Panc1 (cell line): ENCODE measurements at places on chromosomes 6 and 20. TPM values are rescaled to one million over a fixed set of nuclear protein-coding genes. Genes with fewer than 3 reads are reported as not detected.

GRCh38 chr6:34484391-34484790, 18.5 kb downstream of the PACSIN1 start:
- H3K4me3 ChIP-seq, result no peak overlapping the region
- H3K27ac ChIP-seq, result no peak overlapping the region
- H3K4me1 ChIP-seq, result no peaks in the 10 kb centered on the region
- H3K27me3 ChIP-seq, result no peaks in the 10 kb centered on the region
- H3K36me3 ChIP-seq, result no peaks in the 10 kb centered on the region

DNA sequence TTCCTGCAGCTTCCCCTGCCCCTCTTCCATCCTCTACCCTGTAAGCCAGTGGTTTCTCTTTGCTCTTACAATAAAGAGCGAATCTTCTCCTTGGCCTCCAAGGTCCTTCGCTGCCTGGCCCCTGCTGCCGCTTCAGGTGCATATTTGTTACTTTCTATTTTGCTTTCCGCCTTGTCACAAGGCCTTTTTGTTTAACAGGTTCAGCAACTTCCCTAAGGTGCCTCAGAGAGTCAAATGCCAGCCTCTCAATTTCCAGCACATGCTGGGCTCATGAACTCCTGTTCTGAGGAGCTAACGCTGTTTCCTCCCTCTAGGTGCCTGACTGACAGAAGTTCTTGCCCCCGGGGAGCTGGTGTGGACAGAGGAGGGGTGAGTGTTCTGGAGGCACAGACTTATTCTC, 42.4 kb upstream of the EPB41L1 start:
- no peak overlapping the region for H3K27ac ChIP-seq
- no peaks in the 10 kb centered on the region for H3K27me3 ChIP-seq
- no peak overlapping the region for H3K4me3 ChIP-seq
- no peaks in the 10 kb centered on the region for H3K4me1 ChIP-seq
- no peak for DNase-seq

ERVFRD-1 gene
- not detected for total RNA-seq

DNA sequence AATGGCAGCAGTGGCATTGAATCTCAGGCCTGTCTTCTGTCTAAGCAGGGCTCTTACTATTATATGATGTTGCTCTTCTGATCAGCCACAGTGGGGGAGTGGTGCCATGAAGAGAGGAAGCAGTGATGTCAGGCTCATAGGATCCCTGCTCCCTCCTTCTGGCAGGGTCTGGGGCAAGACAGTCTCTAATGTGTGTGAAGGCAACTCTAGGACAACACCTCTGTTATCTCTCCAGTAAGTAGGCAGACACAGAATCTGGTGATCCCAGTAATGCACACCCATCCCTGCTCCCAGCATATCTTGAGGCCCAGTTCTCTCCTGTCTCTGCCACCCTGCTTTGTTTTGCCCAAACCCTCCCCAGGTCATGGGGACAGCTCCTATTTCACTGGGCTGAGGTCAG, 8.8 kb downstream of the C20orf202 start:
- peaks cover 19% of the 10 kb centered on the region for H3K27me3 ChIP-seq
- no peak for DNase-seq
- no peaks in the 10 kb centered on the region for H3K36me3 ChIP-seq
- H3K4me1 ChIP-seq, result 0 out of 2 replicates have a peak, but pooled peaks cover 2% of the 10 kb centered on the region

DNA sequence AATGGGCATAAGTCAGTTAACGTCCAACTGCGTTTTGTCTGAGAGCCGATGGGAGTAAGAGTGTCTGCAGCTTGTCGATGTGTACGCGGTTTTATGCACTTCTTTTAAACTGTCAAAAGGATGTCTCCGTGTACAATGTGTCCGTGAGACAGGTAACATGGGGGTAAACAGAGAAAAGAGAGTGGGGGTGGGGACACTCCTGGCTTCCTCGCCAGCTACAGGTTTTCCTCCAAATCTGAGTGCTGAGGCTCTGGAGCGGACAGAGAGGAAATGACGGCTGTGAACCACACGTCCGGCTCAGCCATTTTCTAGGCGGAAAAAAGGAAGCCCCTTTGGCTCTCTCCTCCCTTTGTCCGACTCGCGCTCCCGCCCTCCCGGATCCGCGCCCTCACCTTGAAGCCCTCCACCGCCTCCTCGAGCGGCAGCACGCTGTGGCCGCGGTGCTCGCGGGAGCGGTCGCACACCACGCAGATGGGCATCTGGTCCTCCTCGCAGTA, 916 bp downstream of the TRIM27 start:
- peak overlapping the region; percentile 83 for H3K27ac ChIP-seq
- H3K27me3 ChIP-seq, result no peaks in the 10 kb centered on the region
- no peak for DNase-seq
- peaks cover 30% of the 10 kb centered on the region for H3K36me3 ChIP-seq
- H3K4me3 ChIP-seq, result peak overlapping the region; percentile 87

DNA sequence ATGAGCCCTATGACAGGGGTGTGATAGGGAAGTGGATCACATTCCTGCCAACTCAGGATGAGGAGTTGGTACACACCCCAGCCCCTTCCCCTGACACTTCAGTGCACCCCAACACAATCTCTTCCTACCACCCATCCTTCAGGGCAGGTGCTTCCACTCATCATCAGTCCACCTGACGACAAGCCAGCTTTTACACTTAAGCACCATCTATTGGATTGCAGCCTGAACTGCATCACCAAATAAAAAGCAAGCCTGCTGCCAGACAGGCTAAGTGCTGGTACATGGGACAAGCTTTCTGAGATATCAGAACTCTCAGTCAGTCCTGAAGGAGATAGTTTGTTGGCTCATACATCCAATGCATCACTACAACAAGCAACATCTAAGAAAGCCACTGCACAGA, 69.0 kb upstream of the TMEM200A start:
- no peaks in the 10 kb centered on the region for H3K4me1 ChIP-seq
- no peak overlapping the region for H3K4me3 ChIP-seq
- no peak overlapping the region for H3K27ac ChIP-seq
- no peaks in the 10 kb centered on the region for H3K36me3 ChIP-seq
- DNase-seq, result no peak

GRCh38 chr6:17043148-17043522, 58.7 kb upstream of the STMND1 start:
- no peaks in the 10 kb centered on the region for H3K36me3 ChIP-seq
- H3K4me3 ChIP-seq, result no peak overlapping the region
- no peak overlapping the region for H3K27ac ChIP-seq

BPIFB2 gene
- not detected for total RNA-seq

GRCh38 chr20:49597825-49598395, 30.0 kb upstream of the PTGIS start:
- no peak overlapping the region for H3K27ac ChIP-seq
- peaks cover 12% of the 10 kb centered on the region for H3K4me1 ChIP-seq
- H3K36me3 ChIP-seq, result no peaks in the 10 kb centered on the region

GRCh38 chr20:53171065-53171464, 198.9 kb downstream of the TSHZ2 start:
- no peak overlapping the region for H3K4me3 ChIP-seq
- DNase-seq, result no peak
- no peaks in the 10 kb centered on the region; the same call in 1 of the 2 replicates for H3K36me3 ChIP-seq

- no peak for DNase-seq
- no peak overlapping the region for H3K27ac ChIP-seq
- H3K27me3 ChIP-seq, result no peaks in the 10 kb centered on the region
- no peaks in the 10 kb centered on the region for H3K4me1 ChIP-seq
Observed at GRCh38 chr6:47009583-47009982, 32.5 kb downstream of the ADGRF1 start.

- H3K4me1 ChIP-seq, result no peaks in the 10 kb centered on the region
- H3K27me3 ChIP-seq, result no peaks in the 10 kb centered on the region
- no peaks in the 10 kb centered on the region for H3K36me3 ChIP-seq
Observed at GRCh38 chr6:90249458-90249857, 47.2 kb downstream of the BACH2 start.

DNA sequence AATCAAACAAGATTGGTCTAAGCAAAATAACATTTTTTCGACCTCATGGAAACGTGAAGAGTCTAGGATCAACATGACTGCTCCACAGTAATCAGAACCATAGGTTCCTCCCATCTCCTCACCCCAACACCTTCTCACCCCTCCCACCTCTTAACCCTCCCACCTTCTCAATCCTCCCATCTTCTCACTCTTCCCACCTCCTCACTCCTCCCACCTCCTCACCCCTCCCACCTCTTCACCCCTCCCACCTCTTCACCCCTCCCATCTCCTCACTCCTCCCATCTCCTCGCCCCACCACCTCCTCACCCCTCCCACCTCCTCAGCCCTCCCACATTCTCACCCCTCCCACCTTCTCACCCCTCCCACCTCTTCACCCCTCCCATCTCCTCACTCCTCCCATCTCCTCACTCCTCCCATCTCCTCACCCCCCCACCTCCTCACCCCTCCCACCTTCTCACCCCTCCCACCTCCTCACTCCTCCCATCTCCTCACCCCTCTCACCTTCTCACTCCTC, 567.4 kb downstream of the C6orf118 start:
- no peak overlapping the region for H3K4me3 ChIP-seq
- no peaks in the 10 kb centered on the region for H3K36me3 ChIP-seq
- H3K4me1 ChIP-seq, result no peaks in the 10 kb centered on the region
- no peak overlapping the region for H3K27ac ChIP-seq

SALL4 gene
- 1.6 TPM for total RNA-seq

GRCh38 chr20:63348828-63349515, 12.2 kb downstream of the CHRNA4 start:
- no peaks in the 10 kb centered on the region for H3K4me1 ChIP-seq
- no peaks in the 10 kb centered on the region for H3K27me3 ChIP-seq
- no peak for DNase-seq
- no peaks in the 10 kb centered on the region for H3K36me3 ChIP-seq
- no peak overlapping the region for H3K4me3 ChIP-seq
- no peak overlapping the region for H3K27ac ChIP-seq

GRCh38 chr20:560680-561079, 17.1 kb upstream of the CSNK2A1 start:
- no peak for DNase-seq
- H3K4me1 ChIP-seq, result no peaks in the 10 kb centered on the region
- no peak overlapping the region for H3K4me3 ChIP-seq
- no peaks in the 10 kb centered on the region for H3K36me3 ChIP-seq

GRCh38 chr6:35318196-35319171, 20.9 kb downstream of the DEF6 start:
- H3K4me3 ChIP-seq, result peak overlapping the region; percentile 77
- peak overlapping the region; percentile 54; the same call in 1 of the 2 replicates for H3K27ac ChIP-seq
- no peak for DNase-seq
- no peaks in the 10 kb centered on the region; the same call in 1 of the 2 replicates for H3K4me1 ChIP-seq
- no peaks in the 10 kb centered on the region for H3K36me3 ChIP-seq
- peaks cover 11% of the 10 kb centered on the region; the same call in 1 of the 2 replicates for H3K27me3 ChIP-seq

- H3K4me3 ChIP-seq, result peak overlapping the region; percentile 92
- peaks cover 56% of the 10 kb centered on the region for H3K4me1 ChIP-seq
- no peak for DNase-seq
- peaks cover 8% of the 10 kb centered on the region; the same call in 1 of the 2 replicates for H3K36me3 ChIP-seq
Observed at GRCh38 chr20:1389703-1390580, 2.9 kb downstream of the FKBP1A start.

DNA sequence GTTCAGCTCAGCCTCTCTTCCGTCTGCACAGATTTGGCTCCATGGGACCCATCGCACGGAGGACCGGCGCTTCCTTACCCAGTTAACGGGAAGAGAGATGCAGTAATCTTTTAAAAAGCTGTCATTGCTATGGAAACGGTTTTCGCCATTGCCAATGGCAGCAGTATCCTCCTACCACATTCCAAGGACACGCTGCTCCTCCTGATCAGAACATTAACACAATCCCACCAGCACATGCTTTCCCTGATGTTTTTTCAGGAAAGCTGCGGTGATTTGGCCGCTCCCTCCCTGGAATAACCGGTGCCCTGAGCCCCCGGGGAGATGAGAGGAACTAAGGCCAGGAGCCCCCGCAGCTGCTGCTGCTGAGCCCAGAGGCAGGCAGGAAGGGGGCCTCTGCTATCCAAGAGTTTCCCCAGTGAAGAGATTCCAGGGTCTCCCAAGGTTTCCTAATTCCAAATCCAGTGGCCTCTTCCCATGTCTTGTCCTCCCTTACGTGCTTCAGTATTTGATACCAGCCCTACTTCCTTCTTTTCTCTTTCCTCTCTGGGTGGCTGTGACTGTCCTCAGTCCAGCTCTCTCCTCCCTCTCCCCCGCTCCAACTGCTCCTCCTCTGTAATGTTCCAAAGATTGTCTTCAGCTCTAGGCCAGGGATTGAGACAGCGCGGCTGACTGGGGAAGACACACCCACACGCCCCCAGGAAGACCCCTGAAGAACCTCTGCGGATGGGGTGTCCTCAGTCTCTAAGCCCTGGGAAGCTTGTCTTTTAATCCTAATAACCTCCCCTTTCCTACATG, 2.6 kb downstream of the BNIP5 start:
- H3K4me3 ChIP-seq, result no peak overlapping the region
- H3K27me3 ChIP-seq, result peaks cover 16% of the 10 kb centered on the region
- H3K27ac ChIP-seq, result no peak overlapping the region
- H3K36me3 ChIP-seq, result no peaks in the 10 kb centered on the region
- DNase-seq, result no peak

- H3K27me3 ChIP-seq, result no peaks in the 10 kb centered on the region
- H3K27ac ChIP-seq, result peak overlapping the region; percentile 95
- no peak for DNase-seq
- H3K4me1 ChIP-seq, result peaks cover 7% of the 10 kb centered on the region
Observed at GRCh38 chr6:122472022-122472340, 374 bp upstream of the SERINC1 start.

NNAT gene
- not detected for total RNA-seq

DNA sequence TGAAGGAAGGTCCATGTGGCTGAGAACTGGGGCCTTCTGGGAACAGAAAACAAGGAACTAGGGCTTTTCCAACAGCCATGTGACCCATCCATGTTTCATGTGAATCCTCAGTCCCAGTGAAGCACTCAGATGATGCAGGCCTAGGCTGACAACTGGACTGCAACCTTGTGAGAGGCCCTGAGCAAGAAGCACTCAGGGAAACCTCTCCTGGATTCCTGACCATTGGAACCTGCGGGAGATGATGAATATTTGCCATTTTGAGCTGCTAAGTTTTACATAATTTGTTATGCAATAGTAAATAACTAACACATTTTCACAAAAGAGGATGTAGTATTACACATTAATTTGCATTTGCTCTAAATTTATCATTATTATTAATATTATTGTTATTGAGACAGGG, 38.4 kb upstream of the HLA-G start:
- no peaks in the 10 kb centered on the region for H3K36me3 ChIP-seq
- no peak for DNase-seq
- H3K27me3 ChIP-seq, result peaks cover 11% of the 10 kb centered on the region

GRCh38 chr6:37556881-37557644, 57.4 kb upstream of the CCDC167 start:
- H3K27me3 ChIP-seq, result no peaks in the 10 kb centered on the region
- no peak overlapping the region for H3K4me3 ChIP-seq
- H3K27ac ChIP-seq, result peak overlapping the region; percentile 90
- peaks cover 62% of the 10 kb centered on the region for H3K4me1 ChIP-seq
- H3K36me3 ChIP-seq, result no peaks in the 10 kb centered on the region

DNA sequence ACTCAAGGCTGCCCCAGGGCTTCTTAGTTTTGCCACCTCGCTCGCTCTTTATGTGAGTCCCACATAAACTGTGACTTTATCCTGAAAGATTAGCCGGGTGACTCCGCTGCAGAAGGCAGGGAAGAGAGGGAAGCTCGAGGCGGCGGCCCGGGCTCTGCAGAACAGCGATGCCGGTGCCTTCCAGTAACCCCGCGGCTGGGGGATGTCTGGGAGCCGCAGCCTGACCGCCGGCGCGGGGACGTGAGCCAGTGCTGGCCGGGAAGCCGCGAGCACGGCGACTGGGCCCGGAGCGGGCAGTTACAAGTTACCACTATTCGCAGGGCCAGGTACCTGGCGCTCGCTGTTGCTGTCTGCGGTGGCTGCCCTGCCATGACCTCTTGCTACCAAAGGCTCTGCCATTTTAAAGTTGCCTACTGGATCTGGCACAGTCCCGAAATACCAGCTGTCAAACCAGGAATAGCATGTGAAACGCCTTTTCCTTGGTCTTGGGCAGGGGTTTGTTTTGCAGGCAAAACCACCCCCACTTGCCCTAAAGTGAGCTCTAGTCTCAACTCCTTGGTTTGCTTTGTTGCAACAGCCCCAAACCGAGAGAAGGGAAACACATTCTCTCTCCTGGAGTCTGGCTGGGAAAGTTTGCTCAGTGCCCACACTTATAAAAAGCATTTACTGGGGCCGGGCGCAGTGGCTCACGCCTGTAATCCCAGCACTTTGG, 124.0 kb upstream of the SLC2A12 start:
- H3K27ac ChIP-seq, result no peak overlapping the region
- H3K4me1 ChIP-seq, result peaks cover 16% of the 10 kb centered on the region
- peak overlapping the region; percentile 69 for H3K4me3 ChIP-seq
